SK-N-SH (cell line): ENCODE measurements at places on chromosomes 7 and 10. TPM values are rescaled to one million over a fixed set of nuclear protein-coding genes. Genes with fewer than 3 reads are reported as not detected.

GRCh38 chr7:7706556-7707172 lies 11.7 kb downstream of the RPA3 start:
- no peak for DNase-seq

- DNase-seq, result no peak
Measured at GRCh38 chr10:28008054-28008453, 9.2 kb upstream of the ODAD2 start.

GRCh38 chr10:6309816-6310215 lies 107.1 kb downstream of the PFKFB3 start:
- DNase-seq, result no peak

- no peak for DNase-seq
Measured at GRCh38 chr7:137715533-137715932, 131.2 kb downstream of the DGKI start.

DNA sequence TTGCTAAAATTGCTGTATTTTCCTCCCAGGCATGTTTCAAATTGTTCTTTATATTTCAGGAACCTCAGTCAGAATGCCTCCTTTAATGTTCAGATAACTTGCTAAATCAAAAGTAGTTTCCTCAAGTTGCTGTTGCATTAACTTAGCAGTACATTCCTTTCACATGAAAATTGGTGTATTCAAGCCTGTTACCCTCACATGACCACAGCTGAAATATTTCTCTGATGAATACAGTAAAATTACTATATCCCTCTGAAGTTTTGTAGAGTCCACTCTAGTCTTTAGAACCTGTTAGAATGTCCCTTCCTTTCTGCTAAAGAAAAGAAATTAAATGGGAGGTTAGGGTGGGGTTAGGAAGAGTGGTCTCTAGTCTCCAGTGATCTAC lies 24.5 kb upstream of the C1GALT1 start:
- no peak for DNase-seq

DNA sequence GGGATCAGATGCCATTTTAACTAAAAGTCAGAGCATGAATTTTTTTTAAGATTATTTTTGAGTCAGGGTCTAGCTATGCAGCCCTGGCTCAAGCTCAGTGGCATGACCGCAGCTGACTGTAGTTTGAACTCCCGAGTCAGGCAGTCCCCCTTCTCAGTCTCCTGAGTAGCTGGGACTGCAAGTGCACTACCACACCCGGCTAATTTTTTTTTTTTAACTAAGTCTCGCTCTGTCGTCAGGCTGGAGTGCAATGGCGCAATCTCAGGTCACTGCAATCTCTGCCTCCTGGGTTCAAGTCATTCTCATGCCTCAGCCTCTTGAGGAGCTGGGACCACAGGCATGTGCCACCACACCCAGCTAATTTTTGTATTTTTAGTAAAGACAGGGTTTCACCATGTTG lies 7.8 kb downstream of the TAS2R41 start:
- DNase-seq, result no peak

The SPDYE5 gene
- 0.03 TPM in 1 of 2 replicates, not detected in the other for polyA plus RNA-seq

The LDB3 gene
- polyA plus RNA-seq, result 0.48 and 0.73 TPM in 2 replicates

The WASHC2A gene
- 16.9 and 24.0 TPM in 2 replicates for polyA plus RNA-seq

The GTF2IRD2 gene
- polyA plus RNA-seq, result 23.6 and 29.5 TPM in 2 replicates

The HIPK2 gene
- 9.2 and 14.2 TPM in 2 replicates for polyA plus RNA-seq

The GRM3 gene
- not detected in 2 replicates for polyA plus RNA-seq
